AG04450 (cell line): ENCODE measurements at places on chromosomes 12 and 14. TPM values are rescaled to one million over a fixed set of nuclear protein-coding genes. Genes with fewer than 3 reads are reported as not detected.

DNA sequence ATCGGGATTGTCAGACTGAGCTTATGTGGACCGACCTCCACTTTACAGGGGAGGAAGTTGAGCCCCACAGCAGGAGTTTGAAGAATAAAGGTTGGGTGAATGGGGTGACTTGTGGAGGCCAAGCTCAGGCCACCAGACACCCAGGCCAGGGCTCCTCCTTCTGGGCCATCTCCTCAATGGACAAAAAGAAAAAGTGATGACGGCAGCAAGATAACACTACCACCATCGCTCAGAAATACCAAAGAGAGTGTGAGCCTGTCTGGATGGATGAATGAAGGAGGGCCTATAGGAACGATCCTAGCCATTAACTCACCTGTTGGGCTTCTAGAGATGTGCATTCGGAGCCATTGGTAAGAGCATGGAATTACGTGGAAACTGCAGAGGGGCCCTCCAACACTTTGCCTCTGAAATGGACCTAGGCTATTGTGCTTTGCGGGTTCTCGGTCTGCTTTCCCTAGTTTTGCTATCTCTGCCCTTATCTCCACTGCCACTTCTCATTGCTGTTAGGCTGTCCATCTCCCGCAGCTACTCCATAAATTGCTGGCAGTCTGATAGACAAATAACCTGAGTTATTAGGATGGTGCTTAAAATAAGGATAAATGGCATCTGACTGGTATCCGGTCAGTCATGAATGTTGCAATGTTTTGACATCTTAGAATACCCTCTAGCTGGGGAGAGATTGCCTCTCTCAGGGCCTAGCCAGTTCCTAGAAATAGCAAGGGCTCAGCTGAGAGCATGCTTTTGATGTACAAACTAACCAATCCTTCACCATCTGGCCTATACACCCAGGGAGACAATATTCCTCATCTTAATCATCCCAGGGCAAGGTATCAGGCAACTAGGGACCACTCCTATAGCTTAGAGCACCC lies 9.6 kb upstream of the PLEK2 start:
- no peak for DNase-seq

- no peak for DNase-seq
Observed at GRCh38 chr12:33605757-33606156, 166.1 kb upstream of the SYT10 start.

- no peak for DNase-seq
Observed at GRCh38 chr12:79274501-79275064, 410.0 kb downstream of the SYT1 start.

- no peak for DNase-seq
Observed at GRCh38 chr12:104339663-104340062, 36.1 kb downstream of the EID3 start.

DNA sequence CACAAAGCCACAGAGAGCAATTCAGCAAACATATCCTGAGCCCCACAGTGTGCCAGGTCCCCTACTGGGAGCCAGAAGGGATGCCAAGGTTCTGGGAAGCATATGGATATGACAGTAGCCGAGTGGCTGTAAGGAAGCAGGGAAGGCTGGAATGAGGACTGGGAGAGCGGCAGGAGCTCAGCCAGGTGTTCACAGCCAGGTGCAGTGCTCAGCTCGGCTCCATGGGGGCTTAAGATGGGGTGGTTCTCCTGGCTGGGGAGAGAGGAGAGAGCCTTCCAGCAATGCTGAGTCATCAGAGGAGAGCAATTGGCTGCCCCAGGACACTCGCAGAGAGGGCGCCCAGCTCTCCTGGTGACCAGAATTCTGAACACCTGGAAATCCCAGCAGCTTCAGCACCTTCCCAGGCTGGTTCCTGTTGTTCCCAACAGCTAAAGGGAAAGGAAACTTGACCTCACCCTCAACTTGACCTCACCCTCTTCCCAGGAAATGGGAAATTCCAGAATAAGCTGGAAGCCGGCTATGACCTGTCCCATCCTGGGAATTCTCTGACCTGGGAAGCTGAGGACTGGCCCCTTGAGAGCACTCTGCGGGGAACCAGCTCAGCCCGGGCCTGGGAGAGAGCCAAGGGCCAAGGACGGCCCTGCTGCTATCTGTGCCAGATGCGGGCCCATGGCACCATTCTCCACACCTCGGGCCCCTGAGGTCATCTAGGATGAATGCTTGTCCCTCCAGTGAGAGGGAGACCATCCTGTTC lies 34.6 kb downstream of the SLC6A12 start:
- no peak for DNase-seq

DNA sequence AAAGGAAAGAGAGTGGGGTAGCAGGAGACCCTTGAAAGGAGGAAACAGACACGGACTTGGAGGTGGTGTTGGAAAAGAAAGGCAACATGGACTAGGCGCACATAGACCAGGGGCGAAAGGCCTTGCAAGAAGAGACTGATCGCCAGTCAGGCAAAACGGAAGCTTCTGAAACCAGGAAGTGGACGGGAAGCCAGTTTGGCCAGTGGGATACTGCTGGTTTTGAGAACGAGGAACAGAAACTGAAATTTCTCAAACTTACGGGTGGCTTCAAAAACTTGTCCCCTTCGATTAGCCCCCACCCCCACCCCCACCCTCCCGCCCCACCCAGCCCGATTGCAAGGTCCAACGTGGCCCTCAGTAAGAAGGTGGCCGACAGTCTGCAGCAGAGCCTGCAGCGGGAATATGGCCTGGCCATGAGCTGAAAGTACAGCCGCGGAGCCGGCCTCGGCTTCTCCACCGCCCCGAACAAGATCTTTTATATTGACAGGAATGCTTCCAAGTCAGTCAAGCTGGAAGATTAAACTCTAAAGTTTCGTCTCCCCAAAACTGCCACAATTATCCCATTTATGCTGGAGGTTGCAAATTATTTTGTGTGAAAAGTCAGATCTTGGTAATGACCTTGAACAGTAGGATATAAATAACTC lies 364.7 kb downstream of the BCAT1 start:
- DNase-seq = no peak

ITFG2 gene
- polyA plus RNA-seq = 17.4 and 18.6 TPM in 2 replicates

LRCOL1 gene
- polyA plus RNA-seq = 0.11 and 0.35 TPM in 2 replicates
